ENCODE measurements at places on chromosomes 12 and 14. TPM values are rescaled to one million over a fixed set of nuclear protein-coding genes. Genes with fewer than 3 reads are reported as not detected.

GRCh38 chr14:20477211-20477876 lies 8.1 kb downstream of the PNP start:
- DNase-seq = peak; percentile 69

RFLNA gene
- 1.8 TPM for total RNA-seq

GRCh38 chr12:77189458-77189857 lies 124.1 kb upstream of the E2F7 start:
- peak; percentile 93 for DNase-seq

POTEG gene
- total RNA-seq = not detected

PRR4 gene
- 2.2 TPM for total RNA-seq

HOXC10 gene
- not detected for total RNA-seq

- no peak for DNase-seq
These were observed 76.7 kb downstream of the NKX2-1 start for GRCh38 chr14:36443374-36443773.
